ENCODE measurements at places on chromosomes 13 and 19.

GRCh38 chr13:26062853-26063444 lies 11.1 kb upstream of the SHISA2 start:
- no peak for DNase-seq

- DNase-seq, result no peak
These were observed 30.0 kb downstream of the TSSK6 start for GRCh38 chr19:19485161-19485997.

- DNase-seq, result no peak
These were observed 171.9 kb downstream of the FOXO1 start for GRCh38 chr13:40494513-40494912.

DNA sequence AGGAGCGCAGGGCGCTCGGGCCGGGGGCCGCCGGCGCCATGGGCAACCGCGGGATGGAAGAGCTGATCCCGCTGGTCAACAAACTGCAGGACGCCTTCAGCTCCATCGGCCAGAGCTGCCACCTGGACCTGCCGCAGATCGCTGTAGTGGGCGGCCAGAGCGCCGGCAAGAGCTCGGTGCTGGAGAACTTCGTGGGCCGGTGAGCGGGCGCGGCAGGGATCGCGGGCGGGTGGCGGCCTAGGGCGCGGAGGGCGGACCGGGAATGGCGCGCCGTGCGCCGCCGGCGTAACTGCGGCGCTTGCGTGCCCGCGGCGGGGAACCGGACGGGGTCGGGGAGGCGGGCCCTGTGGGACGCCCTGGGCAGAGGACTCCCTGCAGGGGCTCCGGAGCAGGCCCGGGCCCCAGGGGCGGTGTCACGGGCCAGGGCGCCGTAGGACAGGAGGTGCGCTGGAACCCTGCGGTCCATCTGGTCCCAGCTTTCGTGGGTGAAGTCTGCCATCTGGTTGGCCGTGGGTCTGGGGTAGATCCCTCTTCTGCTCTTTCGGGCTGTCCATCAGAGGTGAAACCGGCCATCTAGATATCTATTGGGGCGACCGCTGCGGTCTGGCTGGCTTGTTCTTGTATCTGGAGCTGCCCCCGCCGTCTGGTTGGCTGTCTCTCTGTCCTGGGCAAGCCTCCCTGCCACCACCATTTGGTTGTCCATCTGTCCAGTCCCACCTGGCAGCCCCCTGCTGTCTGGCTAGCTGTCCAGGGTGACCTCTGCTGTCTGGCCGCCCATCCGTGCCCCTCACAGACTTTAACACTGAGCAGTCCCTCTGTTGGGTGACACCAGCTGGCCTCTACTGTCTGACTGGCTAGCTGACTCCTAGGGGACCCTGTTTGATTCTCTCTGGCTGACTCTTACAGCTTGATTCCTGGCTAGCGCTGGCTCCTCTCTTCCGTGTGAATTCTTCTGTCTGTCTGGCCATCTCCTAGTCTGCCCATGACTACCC lies 622 bp downstream of the DNM2 start:
- DNase-seq, result no peak

DNA sequence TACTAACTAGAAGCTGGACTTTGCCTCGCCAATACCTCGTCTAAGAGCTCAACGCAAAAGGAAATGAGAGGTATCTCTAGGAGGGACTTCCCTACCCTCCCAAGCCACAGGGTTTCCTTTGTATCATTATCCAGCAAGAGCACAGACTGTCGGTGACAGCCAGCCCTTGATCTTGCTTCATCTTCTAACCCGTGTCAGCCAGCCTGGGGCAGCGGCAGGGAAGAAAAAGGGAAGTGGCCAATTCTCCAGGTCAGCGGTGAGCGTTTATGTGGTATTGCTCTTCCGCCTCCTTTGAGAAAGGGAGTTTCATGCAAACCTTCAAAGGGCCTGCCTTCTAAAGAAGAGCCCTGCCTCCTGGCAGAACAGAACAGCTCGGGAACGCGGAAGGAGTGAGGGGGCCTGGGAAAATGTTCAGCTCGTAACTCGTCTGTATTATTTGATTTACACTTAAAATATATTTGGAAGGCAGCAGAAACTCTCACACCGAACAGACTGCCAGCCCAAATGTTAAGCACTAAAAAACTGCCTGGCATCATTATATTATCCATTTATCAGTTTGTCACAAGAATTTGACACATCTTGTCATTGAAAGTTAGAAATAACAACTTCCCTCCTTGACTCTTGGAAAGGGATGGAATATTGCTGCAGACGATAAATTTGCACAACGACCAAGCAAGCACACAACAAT lies 41.8 kb downstream of the EFNB2 start:
- DNase-seq, result no peak

DNA sequence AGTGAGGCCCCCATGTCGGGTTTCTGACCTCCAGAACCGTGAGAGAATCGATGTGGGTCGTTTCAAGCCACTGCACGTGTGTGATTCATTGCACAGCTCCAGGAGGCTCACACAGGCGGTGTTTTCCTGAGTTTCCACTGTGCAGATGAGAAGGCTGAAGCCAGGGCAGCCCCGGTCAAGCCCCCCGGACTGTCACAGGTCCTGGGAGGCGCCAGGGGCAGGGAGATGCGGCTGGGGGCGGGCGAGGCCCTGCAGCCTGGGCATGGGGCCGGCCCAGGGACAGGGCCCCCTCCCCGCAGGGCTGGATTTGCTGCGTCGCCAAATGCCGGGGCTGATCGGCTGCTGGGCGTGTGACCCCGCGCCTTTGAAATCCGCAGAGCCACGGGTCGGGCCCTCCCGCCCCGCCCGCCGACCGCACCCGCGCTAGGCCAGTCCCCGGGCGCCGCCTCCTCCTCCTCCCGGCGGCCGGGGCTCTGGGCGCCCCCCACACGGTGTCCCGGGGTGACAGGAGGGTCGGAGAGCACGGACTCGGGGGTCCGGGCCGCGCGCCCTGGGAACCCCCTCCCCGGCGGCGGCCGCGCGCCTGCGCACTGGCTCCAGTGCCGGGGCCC lies 9.9 kb upstream of the MKNK2 start:
- DNase-seq, result no peak

DNA sequence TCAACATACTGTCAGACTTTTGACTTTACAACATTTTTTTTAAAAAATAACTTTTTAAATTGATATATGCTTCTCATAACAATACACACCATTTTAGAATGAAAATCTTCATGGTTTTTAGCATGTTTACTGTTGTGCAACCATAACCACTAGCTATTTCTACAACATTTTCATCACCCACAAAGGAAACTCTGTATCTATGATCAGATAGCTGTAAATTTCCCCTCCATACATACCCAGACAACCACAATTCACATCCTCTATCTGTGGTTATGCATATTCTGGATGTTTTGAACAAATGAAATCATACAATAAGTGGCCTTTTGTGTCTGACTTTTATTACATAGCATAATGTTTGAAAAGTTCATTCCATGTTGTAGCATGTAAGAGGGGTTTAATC lies 1666.0 kb downstream of the EFNB2 start:
- no peak for DNase-seq

DNA sequence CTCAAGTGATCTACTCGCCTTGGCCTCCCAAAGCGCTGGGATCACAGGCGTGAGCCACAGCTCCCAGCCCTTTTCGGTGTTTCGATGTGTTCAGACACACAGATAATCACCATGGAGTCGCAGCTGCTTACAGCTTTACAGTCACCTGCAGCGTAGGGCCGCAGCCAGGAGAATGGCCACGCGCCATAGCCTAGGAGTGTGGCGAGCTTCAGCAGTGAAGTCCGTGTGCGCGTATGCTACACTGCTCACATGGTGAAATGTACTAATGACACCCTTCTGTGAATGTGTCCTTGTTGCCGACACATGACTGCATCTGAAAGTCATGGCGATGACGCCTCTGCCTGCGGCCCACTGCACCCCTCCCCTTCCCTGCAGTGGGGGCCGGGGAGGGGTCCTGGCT lies 23.6 kb downstream of the AP3D1 start:
- no peak for DNase-seq

- DNase-seq, result no peak
These were observed 19.6 kb downstream of the RNF6 start for GRCh38 chr13:26202365-26202972.

Measured in NK-92 treated with Interleukin-12 subunit alpha and Interleukin-12 subunit beta, amount 100 ng/mL, for 24 hours (cell line).